ENCODE measurements at places on chromosomes 11 and 22. TPM values are rescaled to one million over a fixed set of nuclear protein-coding genes. Genes with fewer than 3 reads are reported as not detected.

The RIMBP3B gene
- total RNA-seq: 0.27 TPM

The PARVA gene
- total RNA-seq: 9.5 TPM

The DKK3 gene
- 140 TPM for total RNA-seq

The STT3A gene
- 89.4 TPM for total RNA-seq

The SUSD2 gene
- total RNA-seq: 0.54 TPM

Data from cerebellum (tissue), 4 donors.